ENCODE measurements at places on chromosomes 1 and 21.

DNA sequence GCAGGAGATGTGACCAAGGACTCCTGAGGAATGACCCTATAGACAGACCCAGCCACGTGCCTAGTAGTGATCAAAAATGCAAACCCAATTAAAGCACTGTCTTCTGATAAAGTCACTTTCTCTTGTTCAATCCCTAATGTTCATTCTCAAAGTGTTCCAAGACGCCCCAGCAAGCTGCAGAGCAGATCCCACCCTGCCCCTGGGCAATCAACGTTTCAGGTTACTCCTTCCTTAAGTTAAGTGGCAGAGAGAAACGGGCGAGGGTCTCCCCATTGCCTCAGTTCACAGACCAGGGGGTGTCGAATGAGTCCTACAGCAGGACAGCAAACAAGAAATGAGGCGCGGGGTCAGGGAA, 699 bp upstream of the RGS2 start:
- no peak for DNase-seq

DNA sequence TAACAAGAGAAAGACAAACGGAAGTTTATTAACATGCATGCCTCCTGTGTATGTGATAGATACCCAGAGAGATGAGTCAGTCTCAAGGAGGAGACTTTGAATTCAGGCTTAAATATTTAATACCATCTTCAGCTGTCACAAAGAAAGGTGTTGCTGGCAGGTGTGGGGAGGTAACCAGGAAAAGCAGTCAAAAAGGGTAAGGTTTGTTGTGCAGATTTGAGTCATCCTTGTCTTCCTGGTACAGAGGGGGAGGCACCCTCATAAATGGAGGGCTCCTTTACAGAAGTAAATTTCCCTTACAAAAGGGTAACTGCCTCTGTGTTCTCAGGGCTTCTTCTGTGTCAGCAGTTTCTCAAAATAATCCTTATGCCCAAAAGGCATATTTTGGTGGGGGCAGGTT, 75.2 kb upstream of the B3GALT5 start:
- no peak for DNase-seq

DNA sequence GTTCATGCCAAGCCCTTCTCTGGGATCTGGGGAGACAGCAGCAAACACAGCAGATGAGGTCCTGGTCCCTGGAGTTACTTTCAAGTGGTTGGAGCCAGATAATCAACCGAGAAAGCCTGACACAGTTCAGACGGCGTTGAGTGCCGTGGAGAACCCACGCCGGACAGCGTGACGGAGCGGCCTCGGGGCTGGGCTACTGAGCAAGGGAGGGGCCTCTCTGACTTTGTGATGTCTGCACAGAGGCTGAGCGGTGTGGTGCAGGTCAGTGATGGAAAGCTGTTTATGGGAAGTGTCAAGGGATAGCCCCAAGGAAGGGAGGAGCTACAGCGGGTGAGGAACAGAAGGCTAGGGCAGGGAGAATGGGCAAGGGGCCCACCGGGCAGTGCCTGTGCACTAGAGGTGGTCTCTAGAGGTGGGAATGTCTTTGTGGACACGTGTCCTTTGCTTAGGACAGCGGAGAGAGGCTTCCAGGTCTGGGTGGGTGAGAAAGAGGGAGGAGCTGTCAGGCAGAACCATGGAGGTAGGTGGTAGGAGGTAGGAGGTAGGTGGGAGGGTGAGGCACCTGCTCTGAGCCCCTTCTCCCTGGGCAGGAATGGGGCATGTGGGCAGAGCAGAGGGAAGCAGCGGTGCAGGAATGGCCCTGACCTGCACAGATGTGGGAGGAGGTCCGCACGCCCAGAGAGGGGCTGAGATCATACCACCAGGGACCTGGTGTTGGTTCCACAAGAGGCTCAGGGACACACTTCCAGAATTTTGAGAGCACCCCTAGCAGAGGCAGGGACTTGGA, 62.8 kb downstream of the RUNX3 start:
- no peak for DNase-seq

DNA sequence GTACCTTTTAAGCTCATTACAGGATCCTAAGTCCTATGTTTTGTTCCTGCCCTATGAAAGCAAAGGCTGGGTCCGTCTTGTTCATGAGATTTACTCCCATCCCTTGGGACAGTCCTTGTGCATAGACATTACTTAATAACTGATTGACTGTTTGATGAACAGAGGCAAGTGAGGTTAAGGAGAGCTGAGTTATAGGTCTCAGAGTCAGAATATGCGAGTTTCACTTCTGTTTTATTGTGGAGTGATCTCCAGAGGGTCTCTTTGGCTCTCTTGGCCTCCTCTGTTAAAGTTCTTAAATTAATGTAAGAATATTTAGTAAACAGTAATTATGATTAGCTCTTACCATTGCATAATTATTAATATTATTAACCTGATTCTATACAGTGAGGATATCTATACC, 52.6 kb downstream of the BRINP2 start:
- DNase-seq: no peak

- no peak for DNase-seq
These were observed 59.1 kb downstream of the PTGFR start for GRCh38 chr1:78549891-78550290.

DNA sequence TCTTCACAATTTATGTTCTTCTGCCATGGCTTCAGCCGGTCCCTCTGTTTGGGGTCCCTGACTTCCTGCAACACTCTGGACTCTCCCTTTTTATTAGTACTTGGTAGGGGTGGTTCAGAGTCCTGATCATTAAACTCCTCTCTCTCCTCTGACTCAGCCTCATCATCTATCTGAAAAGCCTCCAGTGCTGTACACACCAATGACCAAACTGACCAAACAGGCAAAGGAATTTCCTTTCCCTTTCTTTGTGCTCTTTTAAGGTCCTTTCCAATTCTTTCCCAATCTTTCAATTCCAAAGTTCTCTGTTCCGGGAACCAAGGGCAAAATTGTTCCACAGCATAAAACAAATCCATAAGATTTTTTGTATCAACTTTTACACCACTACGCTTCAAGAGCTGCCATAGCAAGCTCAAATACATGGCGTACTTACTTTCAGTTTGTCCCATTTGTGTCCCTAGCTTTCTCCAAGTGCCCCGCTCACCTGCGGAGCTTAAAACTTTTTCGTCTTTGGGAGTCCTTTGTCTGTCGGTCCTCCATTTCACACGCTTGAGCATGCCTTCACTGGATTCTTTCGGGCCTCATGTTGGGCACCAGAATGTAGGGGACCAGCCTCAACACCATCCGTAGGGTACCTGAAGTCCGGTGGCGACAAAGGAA, 9.6 kb downstream of the DAP3 start:
- DNase-seq: no peak

DNA sequence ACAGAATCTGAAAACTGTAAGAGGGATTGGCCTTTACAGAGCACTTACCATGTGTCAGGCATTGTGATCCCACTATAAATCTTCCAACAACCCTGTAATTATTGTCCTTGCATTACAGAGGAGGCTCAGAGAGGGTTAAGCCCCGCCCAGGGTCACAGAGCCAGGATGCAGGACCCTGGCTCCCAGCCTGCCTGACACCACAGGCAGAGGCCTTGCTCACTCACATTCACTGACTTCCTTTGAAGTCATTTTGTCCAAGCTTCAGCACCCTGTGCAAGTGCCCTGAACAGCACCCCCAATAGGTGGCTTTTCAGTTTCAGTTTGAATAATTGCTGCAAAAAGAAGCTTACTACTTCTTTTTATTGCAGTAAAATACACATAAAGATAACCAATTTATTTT, 256.8 kb upstream of the NFIA start:
- no peak for DNase-seq

- no peak for DNase-seq
These were observed 33.0 kb downstream of the KCNC4 start for GRCh38 chr1:110243146-110243545.

- no peak for DNase-seq
These were observed 61.5 kb downstream of the GNG12 start for GRCh38 chr1:67771749-67772148.

- DNase-seq: no peak
These were observed 438.1 kb downstream of the LMO4 start for GRCh38 chr1:87766737-87767136.

- DNase-seq: no peak
These were observed 246.7 kb downstream of the PTPRU start for GRCh38 chr1:29482991-29483390.

- no peak for DNase-seq
These were observed 1.1 kb downstream of the PSRC1 start for GRCh38 chr1:109281680-109282496.
